ENCODE measurements at places on chromosomes 5 and 9.

DNA sequence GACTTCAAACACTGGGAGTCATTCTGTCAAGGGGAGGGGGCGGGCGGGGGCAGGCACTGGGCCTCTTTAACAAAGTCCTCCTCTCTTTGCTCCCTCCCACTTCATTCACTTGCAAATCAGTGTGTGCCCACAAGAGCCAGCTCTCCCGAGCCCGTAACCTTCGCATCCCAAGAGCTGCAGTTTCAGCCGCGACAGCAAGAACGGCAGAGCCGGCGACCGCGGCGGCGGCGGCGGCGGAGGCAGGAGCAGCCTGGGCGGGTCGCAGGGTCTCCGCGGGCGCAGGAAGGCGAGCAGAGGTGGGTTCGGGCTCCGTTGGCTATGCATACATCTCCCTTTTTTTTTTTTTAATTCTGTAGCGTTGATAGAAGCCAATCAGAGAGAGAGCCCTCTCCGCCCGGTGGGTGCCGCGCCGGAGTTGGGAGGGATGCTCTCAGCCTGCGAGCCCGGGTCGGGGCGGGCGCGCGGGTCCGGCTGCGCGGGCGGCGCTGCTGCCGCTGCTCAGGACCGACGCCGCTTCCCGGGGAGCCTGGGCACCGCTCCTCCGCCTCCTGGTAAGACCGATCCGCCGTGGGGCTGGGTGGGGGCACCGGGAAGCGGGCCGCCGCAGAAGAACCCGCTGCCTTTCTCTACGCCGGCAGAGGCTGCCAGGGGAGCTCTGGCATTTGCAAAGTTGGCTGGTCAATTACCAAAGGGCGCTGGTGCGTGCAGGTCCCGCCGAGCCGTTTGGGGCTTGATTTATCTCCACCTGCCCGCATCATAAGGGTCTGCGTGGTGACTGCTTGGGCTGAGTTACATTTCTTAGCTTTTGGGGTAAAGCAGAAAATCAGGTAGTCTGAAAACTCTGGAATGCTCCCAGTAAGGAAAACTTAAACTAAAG, at the start of gene CDH6:
Gene CDH6 (plus strand): TSS at position 96 of the 877 bp plus-strand sequence. CDS start 73,788 bp downstream, outside the sequence.
- DNase-seq = peak; percentile 1

DNA sequence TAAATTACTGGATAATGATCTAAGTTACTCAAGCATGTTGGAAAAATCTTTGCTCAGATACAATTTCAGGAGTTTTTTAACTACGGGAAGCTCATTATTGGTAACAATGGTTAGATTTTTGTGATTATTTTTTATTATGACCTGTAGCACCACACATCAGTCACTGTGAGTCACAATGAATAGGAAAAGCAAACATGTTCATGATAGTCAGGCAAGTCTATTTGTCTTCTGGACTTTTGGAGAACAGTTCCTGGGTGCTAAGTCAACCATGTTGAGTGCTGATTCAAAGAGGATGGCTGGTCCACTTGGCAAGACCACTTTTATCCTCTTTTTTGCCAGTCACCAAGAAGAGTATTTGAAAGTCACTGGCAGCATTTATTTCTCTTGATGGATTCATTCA, 403.2 kb downstream of the KIF4B start:
- DNase-seq = no peak

- DNase-seq = no peak
Measured at GRCh38 chr5:165004175-165004574, 1498.8 kb downstream of the MAT2B start.

- no peak for DNase-seq
Measured at GRCh38 chr5:126182971-126183695, 240.1 kb upstream of the GRAMD2B start.

GRCh38 chr5:43192558-43193180, 644 bp downstream of the NIM1K start:
- peak; percentile 28 for DNase-seq

DNA sequence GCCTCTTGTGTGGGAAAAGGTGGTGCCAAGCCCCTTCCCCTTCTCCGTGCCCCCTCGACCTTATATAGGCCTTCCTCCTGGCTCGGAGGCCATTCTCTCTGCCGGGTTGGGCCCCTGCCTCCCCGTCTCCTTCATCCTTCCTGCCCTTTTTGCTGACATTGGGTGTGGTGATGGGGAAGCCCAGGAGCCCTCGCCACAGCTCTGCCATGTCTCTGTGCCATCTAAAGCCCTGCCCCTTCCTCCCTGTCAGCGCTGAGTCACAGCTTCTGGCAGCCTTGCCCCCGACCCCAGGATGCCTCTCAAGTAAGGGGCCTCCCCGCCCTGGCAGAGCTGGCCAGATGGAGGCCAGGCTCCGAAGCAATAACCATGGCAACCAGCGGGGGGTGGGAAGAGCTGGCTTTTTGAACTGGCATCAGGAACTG, 30.4 kb downstream of the JADE2 start:
- peak; percentile 82 for DNase-seq

DNA sequence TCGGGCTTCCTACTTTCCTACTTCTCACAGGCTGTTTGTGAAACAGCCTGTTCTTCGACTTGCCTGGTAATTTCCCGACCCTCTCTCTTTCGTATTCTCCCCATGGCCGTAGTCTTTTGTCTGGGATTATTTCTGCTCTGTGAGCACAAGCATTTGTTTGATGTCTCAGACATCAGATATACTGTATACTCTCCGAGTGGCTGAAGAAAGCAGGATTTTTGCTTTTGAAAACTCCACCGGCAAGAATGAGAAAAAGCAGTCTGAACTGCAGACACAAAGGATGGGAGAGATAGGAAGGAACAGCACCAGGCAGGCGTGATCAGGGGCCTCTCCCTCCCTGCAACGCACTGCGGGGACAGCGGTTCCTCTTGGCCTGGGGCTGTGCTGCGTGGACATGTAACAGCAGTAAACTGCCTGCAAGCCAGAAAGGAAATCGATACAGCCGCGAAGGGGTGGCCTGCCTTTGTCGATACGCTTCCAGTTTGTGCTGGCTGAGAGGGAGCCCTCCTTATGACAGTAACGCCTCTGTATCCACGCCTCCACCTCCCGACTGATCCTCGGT, 313.9 kb upstream of the TLE4 start:
- no peak for DNase-seq

DNA sequence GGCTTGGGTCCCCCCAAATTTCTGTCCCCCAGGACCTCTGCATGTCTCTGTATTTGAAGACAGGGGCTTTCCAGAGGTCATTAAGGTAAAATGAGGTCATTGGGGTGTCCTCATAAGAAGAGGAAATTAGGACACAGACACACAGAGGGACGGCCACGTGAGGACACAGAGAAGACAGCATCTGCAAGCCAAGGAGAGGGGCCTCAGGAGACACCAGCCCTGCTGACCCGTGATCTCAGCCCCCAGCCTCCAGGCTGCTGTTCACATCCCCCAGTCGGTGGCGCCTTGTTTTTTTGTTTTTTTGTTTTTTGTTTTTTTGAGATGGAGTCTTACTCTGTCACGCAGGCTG, 1.2 kb upstream of the CCDC183 start:
- no peak for DNase-seq

Data from stimulated activated CD4-positive, alpha-beta T cell treated with anti-CD3 and anti-CD28 coated beads, Interleukin-4, amount 100 ng/mL, for 1 hour (primary cell).